Stimulated activated CD8-positive, alpha-beta memory T cell treated with anti-CD3 and anti-CD28 coated beads, Interleukin-4, amount 100 ng/mL, for 24 hours (primary cell): ENCODE measurements at places on chromosomes 13 and 19.

DNA sequence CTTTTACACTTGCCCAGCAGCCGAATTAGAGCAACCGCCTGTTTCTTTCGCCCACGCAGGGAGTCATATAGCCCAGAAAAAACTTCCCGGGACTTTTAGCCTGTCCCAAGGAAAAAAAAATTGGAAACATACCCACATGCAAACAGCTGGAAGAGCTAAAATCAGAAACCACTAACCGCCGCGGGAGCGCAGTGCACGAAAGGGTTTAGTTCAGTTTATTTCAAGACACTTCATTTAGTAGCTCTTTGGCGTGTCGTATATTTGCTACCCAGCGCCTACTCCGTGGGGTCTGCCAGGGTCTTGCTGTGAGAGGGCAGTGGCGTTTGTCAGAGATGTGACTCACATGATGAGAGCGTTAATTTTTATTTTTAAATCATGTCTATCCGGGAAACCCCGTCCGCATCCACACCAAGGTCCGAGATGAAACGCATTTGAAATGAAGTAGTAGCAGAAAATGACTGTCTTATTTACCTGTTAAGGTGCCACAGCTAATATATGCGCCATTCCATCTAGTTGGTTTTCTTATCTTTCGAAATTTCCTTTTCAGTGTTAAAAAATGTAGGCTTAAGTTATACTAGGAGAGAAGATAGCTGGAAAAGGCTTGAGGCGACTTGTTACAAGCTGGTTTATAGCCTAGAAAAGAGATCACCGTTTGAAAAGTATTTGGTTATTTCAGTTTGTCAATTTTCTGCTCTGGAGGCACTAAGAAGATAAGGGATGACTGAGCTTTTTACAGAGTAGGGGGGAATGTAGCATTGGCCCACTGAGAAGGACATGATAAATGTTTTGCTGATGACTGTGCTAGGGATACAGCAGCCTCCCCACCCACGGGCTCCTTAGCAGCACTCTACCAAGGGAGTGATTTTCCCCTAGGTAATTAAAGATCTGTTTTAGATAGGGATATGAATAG, 1.7 kb downstream of the KLF5 start:
- DNase-seq: no peak

- no peak for DNase-seq
These were observed 407.0 kb downstream of the ZNF536 start for GRCh38 chr19:30778961-30779715.

DNA sequence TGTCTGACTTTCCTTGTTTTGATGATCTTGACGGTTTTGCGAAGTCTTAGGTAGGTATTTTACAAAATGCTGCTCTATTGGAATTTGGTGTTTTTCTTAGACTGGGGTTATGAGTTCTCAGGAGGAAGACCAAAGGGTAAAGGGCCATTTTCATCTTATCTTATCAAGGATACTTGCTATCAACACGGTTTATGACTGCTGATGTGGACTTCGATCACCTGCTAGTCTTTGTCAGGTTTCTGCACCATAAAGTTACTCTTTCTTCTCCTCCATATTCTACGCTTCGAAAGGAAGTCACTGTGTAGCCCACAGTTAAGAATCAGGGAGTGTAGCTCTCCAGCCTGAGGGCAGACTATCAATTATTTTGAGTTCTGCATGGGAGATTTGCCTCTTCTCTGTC, 7.4 kb upstream of the CEBPG start:
- no peak for DNase-seq

DNA sequence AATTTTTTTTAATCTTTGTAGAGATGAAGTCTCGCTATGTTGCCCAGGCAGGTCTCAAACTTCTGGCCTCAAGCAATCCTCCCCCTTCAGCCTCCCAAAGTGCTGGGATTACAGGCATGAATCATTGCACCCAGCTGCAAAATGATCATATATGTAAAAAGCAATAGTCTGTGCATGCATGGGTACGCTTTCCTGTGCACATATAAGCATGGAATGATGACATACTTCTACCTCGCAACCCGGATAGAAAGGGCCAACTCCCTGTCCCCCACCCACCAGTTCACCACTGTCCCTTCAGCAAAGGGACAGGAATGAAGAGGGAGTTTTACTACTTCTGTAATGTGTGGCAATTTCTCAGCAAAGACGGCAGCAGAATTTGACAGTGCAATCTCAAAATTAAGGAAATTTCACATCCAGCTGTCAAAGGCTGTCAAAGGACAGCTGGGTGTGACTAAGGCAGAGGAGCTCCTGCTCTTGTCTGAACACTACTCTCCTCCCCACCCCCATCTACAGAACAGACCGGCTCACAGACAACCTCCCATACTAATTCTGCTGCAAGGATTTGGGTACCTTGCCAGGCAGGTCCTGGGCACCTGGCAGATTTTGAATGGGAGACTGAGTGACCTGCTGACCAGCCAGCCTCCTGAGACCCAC, 95.6 kb downstream of the TSHZ3 start:
- no peak for DNase-seq

GRCh38 chr13:83450591-83450990, 431.7 kb downstream of the SLITRK1 start:
- no peak for DNase-seq

GRCh38 chr13:24038841-24039330, 121.6 kb upstream of the SPATA13 start:
- no peak for DNase-seq

DNA sequence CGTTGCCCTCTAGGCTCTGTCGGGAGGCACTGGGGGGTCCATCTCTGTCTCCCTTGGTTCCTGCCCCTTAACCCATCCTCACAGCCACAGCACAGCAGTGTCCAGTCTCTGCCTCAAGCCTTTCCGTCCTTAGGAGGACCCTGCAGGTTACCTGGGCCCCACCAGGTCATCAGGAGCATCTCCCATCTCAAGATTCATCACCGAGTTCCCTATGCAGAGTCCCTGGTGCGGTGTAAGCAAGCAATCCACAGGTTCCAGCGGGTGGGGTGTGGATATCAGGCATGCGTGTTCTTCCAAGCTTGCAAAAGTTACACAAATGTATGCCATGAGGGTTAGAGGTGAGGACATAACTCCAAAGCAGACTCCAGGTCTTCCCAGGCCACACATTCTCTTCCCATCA, 20.9 kb upstream of the GAS6 start:
- DNase-seq: no peak

GRCh38 chr13:99322297-99323103, 15.3 kb upstream of the GPR183 start:
- DNase-seq: no peak

DNA sequence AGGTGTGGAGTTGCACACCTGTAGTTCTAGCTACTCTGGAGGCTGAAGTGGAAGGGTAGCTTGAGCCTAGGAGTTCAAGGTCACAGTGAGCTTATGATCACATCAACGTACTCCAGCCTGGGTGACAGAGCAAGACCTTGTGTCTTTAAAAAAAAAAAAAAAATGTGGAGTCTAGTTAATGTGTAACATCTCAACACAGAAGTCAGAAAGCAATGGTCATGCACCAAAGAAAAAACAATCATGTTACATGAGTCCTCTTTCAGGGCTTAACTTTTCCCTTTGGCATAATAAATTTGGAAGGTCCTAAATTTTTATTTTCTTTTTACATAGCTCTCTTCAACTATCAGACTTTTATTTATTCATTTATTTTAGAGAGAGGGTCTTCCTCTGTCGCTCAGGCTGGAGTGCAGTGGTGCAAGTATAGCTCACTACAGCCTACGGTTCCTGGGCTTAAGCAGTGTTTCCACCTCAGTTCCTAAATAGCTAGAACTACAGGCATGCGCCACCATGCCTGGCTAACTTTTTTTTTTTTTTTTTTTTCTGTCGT, 22.3 kb downstream of the SETDB2 start:
- no peak for DNase-seq

DNA sequence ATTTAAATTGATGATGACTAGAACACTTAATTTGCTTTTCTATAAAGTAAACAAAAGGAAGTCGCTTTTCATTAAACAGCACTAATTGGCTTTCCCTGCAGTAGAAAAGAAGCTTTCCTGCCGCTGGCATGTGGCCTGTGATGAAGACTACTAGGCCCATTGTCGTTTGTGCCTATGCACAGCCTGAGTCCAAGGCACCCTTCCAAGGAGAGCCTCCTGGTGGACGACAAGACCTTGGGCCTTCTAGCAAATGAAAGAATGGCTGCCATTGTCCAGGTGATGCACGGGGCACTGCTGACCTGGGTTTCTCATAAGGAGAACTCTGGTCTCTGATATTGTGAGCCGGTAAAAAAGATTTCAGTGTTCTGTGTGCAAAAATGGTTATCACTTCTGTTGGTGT, 233.0 kb downstream of the COL4A1 start:
- no peak for DNase-seq

DNA sequence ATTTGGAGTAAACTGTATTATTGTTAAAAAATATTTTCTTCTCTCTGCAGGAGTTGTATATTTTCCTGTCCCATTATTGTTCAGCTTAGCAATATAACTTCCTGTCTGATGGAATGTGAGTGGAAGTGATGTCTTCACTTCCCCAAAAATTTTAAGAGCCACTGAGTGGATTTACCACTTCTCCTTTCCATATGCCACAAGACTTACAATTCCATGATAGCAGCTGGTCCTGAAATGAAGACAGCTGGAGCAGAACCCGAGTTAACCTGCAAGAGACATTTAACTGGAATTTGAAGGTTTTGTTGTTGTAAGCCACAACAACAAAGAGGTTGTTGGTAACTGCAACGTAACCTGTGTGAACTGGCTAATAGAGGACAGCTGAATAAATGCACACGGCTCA, 23.4 kb upstream of the TBC1D4 start:
- DNase-seq: no peak

DNA sequence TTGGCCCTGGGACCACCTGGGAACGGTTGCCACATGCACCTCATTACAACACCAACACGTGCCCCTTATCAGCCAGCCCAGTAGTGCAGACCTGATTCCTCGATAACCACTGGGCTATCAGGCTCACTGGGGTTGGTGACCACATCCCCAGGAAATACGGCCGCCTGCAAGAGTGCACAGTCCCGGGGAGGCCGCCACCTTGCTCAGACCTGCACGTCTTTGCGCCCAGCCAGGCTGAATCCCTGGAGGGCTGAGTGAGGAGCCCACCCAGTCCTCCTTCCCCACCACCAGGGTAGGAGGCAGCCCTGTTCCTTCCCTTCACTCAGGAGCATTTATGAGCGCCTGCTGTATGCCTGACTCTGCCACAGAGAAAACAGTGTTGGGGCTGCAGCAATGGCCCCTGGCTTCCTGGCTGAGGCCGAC, 67.8 kb downstream of the CEBPG start:
- no peak for DNase-seq

DNA sequence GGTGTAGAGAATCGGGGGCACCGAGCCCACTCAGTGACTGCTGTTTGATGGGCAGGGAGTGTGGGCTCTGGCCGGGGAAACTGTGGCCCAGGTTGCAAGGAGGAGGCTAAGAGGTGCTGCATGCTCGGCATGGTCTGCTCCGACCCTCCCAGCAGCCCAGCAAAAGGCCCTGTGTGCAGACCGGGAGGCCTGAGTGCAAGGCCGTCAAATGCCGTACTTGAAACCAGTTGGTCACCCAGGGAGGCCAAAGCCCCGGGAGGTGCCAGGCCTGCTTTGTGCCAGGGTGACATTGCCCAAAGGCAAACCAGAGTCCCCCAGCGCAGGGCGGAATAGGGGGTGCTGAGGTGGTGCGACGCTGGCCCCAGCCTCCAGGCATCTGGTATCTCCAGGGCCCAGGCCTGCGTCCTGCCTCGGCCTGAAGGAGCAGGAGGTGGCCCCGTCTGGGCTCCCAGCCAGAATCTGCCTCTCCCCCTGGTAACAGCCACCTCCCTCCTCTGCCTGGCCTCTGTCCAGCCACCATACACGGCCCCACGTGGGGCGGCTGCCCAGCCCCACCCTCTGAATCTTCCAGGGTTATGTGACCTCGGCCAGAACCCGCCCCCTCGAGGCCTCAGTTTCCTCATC, 4.0 kb downstream of the PIK3R2 start:
- DNase-seq: no peak

- DNase-seq: no peak
These were observed 4.7 kb upstream of the UBE2M start for GRCh38 chr19:58563034-58563573.

DNA sequence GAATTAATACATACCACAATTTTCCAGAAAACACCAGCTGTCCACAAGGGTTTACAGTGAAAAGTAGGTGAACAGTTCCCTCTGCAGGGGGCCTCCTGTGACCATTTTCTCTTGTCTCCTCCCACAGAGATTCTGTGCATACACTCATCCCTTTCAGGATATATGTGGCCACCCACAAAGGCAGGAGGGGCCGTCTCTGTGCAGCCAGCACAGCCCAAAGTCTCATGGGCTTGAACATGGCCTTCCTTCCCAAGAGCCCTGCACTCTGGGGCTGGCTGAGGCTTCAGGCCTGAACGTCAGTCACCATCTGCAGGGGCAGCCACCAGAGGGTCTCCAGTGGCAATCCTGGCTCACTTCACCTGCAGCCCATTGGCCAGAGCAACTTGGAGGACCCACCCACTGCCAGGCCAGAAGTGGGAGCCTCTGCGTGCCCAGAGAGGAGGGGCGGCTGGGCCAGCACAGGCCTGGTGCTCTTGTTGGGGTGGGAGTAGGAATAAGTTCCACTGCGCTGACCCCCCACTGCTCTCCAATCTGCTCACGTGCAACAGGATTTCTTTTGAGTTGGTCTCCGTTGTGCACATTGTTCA, 25.1 kb downstream of the TMEM161A start:
- no peak for DNase-seq

GRCh38 chr19:28868836-28869235, 344.1 kb downstream of the UQCRFS1 start:
- no peak for DNase-seq

DNA sequence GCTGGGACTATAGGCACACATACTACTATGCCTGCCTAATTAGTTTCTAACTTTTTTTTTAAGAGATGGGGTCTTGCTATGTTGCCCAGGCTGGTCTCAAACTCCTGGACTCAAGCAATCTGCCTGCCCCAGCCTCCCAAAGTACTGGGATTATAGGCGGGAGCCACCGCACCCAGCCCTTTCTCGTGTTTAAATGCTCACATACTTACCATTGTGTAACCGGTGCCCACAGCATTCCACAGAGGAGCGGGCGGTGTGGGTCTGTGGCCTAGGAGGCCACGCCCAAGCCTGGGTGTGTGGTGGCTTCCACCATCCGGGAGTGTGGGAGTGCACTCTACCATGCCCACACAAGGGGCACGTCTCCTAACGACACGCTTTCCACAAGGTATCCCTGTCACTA, 7.7 kb downstream of the LMNB2 start:
- DNase-seq: no peak

- no peak for DNase-seq
These were observed 9.5 kb downstream of the RINL start for GRCh38 chr19:38868551-38868950.

DNA sequence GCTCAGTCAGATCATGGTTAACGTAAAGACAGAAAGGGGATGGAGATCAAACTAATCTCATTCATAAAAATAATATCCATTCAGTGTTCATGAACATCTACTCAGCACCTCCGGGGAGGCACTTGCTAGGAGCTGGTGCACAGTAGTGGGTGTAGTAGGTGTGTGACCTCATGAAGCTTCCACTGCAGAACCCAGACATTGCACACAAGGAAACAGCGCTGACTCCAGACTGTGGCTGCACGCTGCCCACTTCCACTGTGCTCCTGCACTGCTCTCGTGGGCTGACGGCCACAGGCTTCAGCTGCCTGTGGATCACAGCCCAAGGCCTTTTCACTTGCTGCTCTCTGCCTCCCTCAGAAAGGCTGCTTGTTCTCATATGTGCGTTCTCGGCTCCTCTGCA, 214.4 kb upstream of the ZNF507 start:
- DNase-seq: no peak
